ENCODE measurements at places on chromosomes 2 and 18.

DNA sequence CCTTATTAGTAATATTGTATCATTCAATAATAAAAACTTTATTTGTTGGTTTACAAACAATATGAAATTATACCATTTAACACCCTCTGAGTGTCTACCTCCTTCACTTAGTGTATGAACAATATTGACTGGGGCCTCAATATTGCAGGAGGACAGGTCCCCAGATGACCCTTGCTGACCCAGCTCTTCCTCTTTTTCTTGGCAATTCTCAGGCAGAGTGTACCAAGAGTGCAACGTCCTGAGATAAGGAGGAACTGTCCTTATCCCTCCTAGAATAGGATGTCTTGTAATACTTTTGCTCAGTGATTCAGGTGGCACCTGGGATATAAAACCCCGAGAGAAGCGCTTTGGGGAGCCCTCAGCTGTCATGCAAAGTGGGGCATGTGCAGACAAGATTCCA is 76.8 kb downstream of the PLA2R1 start:
- DNase-seq = no peak

- no peak for DNase-seq
Measured at GRCh38 chr18:3002732-3003131, 10.2 kb downstream of the LPIN2 start.

GRCh38 chr2:121309801-121310200 is 24.8 kb upstream of the TFCP2L1 start:
- DNase-seq = no peak

GRCh38 chr2:14608245-14608644 is 24.3 kb upstream of the LRATD1 start:
- DNase-seq = no peak

DNA sequence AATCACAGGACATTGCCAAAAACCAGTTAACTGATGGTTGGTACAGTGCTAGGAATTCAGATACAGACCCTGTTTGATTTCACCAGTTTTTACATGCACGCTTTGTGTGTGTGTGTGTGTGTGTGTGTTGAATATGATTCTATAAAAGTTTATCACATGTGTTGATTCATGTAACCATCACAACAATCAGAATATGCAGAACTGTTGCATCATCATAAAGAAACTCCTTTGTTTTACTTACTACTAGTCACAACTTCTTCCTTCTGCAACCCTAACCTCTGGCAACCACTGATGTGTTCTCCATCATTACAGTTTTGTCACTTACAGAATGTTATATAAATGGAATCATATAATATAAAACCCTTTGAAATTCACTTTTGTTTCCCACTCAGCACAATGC is 144.8 kb upstream of the CYP26B1 start:
- no peak for DNase-seq

- no peak for DNase-seq
Measured at GRCh38 chr2:176826984-176827668, 385.5 kb upstream of the HNRNPA3 start.

- DNase-seq = no peak
Measured at GRCh38 chr2:69244882-69245281, 142.1 kb downstream of the GFPT1 start.

- no peak for DNase-seq
Measured at GRCh38 chr18:7597500-7597899, 30.4 kb downstream of the PTPRM start.

- DNase-seq = no peak
Measured at GRCh38 chr2:235643680-235644511, 150.1 kb downstream of the AGAP1 start.

- DNase-seq = no peak
Measured at GRCh38 chr18:10840743-10841142, 308.6 kb downstream of the PIEZO2 start.

DNA sequence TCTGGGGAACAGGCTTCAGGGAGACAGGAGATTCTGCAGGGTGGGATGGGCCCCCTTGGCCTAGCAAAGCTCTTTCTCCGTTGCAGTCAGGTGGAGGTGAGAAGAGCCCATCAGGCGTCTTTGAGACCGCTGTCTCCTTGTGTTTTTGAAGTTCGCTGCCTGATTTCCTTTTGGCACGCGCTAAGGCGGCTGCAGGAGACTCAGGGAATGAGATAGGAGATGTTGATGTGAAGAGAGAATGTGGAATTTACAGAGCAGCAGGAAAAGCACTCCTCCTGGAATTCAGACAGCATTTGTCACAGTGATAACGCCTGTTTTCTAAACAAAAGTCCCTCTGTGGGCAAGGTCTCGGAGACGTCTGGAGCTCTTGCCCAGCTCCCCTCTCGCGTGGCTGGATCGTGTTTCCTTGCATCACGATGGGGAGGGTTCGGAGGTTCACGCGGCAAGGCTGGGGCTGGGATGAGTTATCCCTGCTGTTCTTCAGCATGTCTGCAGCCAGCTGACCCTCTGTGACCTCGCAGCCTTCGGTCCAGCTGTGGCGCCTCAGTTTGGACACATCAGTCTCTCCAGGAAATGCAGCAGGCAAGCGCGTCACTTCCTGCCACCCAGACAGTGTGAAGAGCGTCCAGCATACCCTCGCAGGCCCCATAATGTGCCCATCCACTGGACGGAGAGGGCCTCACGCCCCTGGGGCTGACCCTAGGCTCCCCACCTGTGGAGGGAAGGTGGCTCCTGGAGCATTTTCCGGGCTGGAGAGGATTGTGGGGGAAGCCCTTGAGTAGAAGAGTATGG is 30.2 kb downstream of the GLI2 start:
- DNase-seq = no peak

DNA sequence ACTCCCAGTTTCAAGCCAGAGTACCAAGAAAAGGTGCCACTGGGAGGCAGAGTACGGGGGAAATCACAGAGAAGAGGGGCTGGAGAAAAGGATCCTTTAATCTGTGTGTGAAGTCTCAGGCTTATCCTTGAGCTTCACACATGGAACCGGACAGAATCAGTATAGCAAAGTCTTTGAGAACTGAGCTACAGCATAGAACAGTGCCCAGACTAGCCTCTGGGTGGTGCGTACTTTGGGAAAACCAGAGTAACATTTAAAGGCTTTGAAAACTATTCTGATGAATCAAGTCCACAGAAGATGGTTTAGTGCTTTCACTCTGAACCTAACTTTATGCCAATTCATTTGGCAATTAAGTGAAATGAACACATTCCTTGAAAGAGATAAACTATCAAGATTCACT is 83.1 kb downstream of the BABAM2 start:
- no peak for DNase-seq

- no peak for DNase-seq
Measured at GRCh38 chr2:101446869-101447268, 28.0 kb downstream of the RFX8 start.

DNA sequence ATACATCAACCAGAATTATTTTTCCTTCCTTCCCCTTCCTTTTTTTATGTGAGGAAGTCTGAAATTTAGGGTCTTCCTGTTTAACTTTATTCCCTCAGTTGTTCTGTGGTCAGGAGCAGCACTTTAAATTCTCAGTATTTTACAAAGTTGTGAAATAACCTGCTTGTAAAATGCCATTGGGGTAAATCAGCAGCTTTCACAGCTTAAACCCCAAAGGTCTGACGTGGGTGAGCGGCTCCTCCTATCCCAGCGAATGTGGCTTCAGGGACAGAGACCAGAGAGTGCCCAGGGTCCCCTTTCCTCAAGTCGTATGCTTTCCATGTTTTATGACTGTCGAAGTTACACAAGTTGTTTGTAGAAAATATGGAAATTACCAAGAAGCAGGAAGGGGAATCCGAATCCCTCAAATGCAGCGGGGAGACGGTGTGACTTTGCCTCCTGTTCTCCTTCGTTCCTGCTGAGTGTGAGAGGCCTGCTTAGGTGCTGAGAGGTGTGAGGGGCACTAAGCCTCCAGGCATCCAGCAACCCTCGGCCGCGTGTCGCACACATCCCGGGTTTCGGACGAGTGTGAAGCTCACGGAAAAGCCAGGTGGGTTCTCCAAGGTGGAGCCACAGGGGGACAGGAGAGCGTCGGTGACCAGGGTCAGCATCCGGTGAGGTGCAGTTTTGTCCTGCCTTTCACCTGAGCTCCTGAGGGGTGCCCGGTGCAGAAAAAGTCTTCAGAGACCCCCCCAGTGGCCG is 10.8 kb upstream of the KCNG2 start:
- no peak for DNase-seq

DNA sequence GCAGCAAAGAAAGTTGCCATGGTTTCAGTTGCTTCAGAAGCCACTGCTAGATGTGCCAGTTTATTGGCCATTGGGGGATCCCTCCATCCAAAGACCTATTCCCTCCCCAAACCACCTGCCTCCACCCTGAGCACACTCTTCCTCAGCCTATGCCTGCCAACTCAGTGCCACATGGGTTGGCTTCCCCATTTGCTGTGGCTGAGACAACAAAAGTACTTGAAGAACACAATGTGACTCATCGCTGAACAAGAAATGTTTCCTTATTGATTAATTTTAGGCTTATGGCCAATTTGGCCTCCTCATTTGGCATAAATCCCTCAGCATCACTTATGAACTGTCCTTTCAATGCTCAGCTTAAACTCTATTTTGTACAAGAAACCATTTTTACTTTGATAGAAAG is 215.9 kb downstream of the TMEM247 start:
- DNase-seq = no peak

DNA sequence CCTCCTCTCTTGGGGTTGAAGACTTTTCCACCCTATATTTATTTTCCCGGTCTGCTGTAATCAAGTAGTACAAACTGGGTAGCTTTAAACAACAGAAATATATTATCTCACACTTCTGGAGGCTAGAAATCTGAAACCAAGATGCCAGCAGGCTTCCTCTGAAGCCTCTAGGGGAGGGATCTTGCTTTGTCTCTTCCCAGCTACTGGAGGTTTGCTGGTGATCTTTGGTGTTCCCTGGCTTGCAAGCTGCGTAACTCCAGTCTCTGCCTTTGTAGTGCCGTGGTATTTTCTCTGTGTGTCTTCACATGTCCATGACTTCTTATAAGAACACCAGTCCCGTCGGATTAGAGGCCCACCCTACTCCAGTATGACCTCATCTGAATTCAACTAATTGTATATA is 44.4 kb downstream of the MYO3B start:
- no peak for DNase-seq

GRCh38 chr2:22481486-22482259 is 903.3 kb upstream of the KLHL29 start:
- no peak for DNase-seq

GRCh38 chr2:212177724-212178123 is 360.9 kb downstream of the ERBB4 start:
- no peak for DNase-seq

GRCh38 chr2:80501874-80502624 is 197.5 kb upstream of the LRRTM1 start:
- DNase-seq = no peak

- no peak for DNase-seq
Measured at GRCh38 chr2:102066554-102066953, 74.8 kb downstream of the IL1R2 start.

GRCh38 chr2:62410926-62411456 is 95.0 kb downstream of the TMEM17 start:
- DNase-seq = no peak

DNA sequence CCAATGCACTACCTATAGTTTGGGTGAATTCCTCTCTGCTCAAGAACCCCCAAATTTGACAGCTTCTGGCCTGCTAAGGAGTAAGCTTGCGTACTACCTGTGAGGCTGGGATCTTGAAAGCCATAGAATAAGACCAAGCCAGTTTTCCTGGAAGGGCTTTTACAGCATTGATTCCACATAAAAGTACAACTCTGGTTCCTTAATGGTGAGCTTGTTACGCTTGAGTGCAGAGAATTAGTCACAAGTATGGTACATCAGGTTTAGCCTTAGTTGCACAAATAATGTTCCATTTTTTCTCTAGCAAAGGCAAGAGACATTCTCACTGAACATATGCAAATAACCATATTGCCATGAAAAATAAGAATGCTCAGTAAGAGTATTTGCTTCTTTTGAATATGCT is 39.1 kb upstream of the STK39 start:
- no peak for DNase-seq

DNA sequence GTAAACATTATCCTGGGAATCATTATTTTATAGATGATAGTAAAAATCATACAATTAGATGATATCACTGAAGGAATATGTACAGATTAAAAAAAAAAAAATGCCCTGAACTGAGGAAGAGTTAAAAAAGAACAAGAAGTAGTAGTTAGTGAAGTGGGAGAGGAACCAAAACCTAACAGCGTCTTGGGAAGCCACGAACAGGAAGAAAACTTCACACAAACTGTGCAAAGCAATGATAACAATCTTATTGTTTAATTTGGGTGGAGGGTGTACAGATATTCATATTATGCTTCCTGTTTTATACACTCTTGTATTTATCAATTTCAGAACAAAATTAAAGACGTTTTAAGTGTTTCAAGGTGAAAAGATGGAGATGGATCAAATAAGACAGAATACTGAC is 3.5 kb downstream of the HEATR5B start:
- DNase-seq = no peak

GRCh38 chr2:176380341-176380740 is 111.1 kb downstream of the MTX2 start:
- no peak for DNase-seq

- DNase-seq = no peak
Measured at GRCh38 chr2:234880551-234881211, 71.1 kb upstream of the SH3BP4 start.

- no peak for DNase-seq
Measured at GRCh38 chr2:220346919-220347318, 719.5 kb downstream of the SLC4A3 start.

GRCh38 chr2:189762551-189763298 is at the start of gene OSGEPL1:
Gene OSGEPL1 (minus strand): TSS chr2:189762792. CDS start chr2:189761640, 1,152 bp downstream.
- peak; percentile 85 for DNase-seq

GRCh38 chr2:58514252-58514651 is 273.1 kb upstream of the FANCL start:
- no peak for DNase-seq

- no peak for DNase-seq
Measured at GRCh38 chr2:152781175-152781574, 62.8 kb downstream of the ARL6IP6 start.

- DNase-seq = no peak
Measured at GRCh38 chr2:89767572-89768435, 1076.3 kb downstream of the RPIA start.

DNA sequence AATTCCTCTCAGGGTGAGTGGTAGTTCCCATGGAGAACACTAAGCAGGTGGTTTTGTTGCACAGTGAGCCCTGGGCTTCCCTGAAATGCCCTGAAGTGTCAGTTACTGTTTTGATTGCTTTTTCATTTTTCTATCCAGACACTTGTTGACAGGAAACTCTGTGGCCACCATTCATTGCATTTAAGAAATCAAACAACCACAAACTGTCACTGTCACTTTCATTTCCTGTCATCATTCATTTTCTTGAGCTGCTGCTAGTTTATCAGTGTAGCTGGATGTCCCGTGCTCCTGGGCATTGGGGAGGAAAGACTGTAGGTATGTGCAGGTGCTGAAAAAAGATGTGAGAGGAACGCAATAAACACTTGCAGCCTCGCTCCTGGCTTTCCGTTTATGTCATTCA is 891.6 kb upstream of the ZEB2 start:
- no peak for DNase-seq

GRCh38 chr2:131085646-131086045 is 7.6 kb downstream of the FAM168B start:
- DNase-seq = no peak
